CD4-positive, alpha-beta T cell treated with Interferon gamma for 1 hour (primary cell): ENCODE measurements at places on chromosomes 1 and 21.

DNA sequence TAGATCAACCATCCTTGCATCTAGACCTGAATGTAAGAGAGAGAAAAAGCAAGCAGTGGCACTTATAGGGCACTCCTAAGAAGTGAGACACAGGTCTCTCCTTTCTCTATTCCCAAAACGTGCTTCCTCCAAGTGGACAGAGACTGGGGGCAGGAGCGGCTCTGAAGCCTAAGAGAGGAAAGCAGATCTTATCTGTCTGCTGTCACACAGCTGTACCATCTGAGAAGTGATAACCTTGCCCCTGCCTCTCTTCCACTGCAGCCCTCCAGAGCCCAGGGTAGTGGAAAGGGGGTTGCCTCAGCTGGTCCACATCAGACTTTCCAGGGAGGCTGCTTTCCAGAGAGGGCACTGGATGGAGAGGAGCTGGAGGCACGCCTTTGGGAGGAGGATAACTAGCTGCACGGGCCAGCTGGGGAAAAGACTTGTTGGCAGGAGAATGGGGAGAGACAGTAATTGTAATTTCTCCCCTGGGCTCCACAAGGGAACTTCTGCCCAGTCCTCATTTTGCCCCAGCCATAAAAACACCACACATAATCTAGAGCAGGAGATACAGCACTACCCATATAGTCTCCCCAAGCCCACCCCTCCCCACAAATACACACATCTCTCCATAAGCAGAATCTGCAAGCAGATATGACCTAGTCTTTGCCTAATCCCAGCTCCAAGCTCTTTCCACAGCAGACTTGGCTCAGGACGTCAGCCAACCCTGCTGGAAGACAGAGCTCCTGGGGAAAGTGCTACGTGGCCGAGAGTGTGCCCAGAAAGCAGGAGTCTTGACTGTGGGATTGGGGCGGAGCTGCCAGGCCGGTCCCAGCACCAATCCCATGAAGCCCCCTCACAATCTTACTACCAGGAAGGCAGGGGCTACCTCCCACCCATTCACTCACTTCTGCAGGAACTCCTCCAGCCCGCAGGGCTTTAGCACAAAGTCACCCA is 31.2 kb downstream of the PIK3C2B start:
- DNase-seq = no peak

- DNase-seq = no peak
These were observed 8.5 kb downstream of the CD84 start for GRCh38 chr1:160570840-160571239.

DNA sequence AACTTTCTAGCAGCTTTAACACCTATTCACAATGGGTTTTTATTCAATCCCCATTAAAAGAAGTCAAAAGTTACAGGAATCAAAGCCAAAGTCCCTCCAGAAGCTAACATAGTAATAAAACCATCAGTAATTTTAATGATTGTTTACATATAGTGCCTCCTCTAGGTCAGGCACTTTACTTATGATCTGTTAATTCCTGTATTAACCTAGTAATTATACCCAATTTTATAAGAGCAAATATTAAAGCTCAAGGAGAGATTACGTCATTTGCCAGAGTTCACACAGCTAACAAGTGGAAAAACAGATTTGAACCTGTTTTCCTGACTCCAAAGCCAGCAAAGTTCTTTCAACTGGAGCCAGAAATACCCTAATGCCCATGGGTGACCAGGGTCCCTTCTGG is 112.9 kb upstream of the F3 start:
- DNase-seq = no peak

DNA sequence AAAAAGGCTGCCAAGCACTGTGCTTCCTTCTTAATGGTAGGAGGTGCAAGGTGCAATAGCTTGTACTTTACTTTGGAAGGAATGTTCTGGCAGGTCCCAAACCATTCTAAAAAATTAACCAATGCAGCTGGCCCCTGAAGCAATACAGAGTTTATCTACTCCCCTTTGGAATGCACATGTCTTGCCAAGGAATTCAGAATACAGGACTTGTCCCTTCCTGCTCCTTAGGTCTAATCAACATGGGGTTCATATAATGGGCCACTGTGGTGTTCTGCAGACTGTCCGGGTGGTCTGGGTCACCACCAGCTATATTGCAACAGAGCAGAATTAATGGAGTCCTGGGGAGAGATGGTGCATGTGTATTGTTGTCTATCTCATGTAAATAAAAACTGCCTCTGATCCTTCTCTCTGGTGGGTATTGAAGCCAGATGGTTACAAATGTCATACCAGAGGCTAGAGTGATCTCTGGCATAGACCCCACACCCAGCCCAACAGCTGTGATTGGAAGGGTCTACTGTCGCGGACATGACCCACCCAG is 112.8 kb downstream of the RIPK4 start:
- no peak for DNase-seq

GRCh38 chr1:186799689-186800054 is 29.1 kb upstream of the PLA2G4A start:
- no peak for DNase-seq

- no peak for DNase-seq
These were observed 10.2 kb upstream of the PRDX1 start for GRCh38 chr1:45531873-45532272.

DNA sequence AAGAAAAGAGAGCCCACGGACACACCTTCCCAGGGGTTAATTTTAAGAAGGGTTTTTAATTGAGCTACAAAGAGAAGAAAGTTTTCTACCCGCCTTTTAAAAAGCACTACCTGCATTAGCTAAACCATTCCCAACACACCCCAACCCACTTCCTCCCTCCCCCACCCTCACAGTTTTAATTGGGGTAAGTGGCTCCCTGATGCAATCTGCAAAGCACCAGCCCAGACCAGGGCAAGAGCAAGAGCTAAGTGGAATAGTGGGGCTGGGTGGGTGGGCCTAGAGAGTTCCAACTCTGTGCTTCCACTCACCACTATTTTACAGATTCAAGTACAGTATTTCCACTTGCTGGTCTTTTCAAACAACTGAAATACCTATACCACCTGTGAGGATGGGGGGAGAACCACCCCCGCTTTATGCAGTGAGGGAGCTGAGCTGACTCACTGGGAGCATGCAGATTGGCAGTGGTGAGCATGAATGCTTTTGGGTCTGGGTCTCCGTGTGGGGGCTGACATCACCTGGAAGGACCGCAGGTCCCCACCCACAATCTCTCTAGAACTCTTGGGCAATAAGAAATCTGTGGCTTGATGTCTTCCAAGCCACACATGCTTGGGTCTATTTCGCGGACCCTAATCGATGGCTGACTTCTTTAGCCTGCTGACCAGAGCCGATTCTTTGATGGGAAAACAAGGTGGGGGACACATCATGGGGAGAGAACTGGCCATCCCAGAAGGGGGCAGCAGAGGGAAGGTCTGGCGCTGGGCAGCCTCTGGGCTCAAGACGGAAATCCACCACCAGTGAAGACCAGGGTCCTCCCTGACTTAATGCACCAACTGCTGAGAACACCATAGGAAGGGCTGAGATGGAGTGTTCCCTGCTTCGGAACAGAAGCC is 95.5 kb downstream of the SSBP3 start:
- DNase-seq = no peak

GRCh38 chr1:196608390-196609369 is at the start of gene KCNT2:
Gene KCNT2, minus strand, starts transcription at chr1:196608440. Its CDS starts 131 bp downstream, at chr1:196608309.
- no peak for DNase-seq

DNA sequence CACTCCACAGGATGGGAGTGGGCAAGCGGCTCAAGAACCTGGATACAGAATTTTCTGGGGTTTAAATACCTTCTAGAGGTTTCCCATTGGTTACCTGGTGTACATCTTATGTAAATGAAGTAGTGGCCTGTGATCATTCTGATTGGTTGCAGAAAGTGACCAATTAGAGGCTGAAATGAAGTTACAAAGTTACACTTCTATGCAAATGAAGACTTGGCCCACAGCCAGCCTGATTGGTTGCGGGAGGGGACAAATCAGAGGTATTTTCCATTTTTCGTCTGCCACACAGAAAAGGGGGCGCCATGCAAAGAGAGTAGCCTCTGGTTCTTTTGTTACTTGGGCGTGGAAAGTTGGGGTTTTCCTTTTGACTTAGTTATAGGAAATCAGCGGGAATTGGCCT is 8.9 kb downstream of the KCNAB2 start:
- no peak for DNase-seq

GRCh38 chr1:211609120-211610024 is 30.4 kb upstream of the SLC30A1 start:
- no peak for DNase-seq

DNA sequence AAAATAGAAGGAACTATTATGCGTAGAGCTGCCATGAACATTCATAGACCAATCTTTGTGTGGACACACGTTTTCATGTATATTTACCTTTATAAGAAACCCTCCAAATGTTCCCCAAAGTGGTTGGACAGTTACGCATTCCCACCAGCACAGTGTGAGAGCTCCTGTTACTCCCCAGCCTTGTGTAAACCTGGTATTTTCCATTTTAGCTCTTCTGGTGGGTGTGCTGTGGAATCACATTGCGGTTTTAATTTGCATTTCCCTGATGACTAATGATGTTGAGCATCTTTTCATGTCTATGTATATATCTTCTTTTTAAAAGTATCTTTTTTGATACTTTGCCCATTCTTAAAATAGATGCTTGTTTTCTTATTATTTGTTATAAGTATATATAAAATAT is 3.2 kb upstream of the UBASH3A start:
- no peak for DNase-seq

- no peak for DNase-seq
These were observed 55.3 kb upstream of the SAMD13 start for GRCh38 chr1:84246213-84246612.

- DNase-seq = no peak
These were observed 88.8 kb downstream of the TBX15 start for GRCh38 chr1:118899340-118899739.

DNA sequence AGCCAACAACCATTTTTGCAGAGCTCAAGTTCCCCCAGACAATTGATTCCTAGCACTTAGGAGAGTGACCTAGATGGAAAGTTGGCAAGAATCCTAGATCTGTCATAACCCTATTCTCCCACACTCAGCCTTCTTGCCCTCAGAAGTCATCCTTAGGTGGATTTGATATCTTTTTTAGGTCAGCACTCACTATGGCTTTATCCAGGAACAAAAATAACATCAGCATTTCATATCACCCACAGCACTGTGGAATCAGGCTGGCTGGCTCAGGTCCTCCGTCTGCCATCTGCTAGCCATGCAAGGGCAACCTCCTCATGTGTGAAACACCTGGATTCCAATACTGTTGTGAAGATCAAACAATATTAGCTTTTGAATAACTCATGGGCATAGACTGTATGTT is 6.0 kb downstream of the DPT start:
- DNase-seq = no peak

DNA sequence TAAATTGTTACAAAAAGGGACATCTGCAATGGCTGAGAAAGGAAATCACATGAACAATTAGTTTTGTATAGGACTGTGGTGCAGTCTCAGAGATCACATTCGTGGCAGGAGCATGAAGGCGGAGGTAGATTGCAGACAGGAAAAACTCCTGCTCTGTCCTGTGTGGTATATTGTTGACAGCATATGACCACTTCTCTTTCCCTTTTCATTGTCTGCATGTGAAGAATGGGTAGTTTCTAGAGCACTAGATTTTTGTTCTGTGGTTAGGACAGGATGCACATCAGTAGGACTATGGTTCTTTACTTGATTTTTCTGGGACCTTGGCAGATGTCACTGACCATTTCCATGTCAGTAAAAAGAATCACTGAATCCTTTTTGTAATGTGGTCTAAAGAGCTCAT is 625.9 kb upstream of the PKN2 start:
- DNase-seq = no peak

- DNase-seq = no peak
These were observed 21.2 kb downstream of the TCEA3 start for GRCh38 chr1:23403355-23403734.
